CD4-positive, alpha-beta memory T cell (primary cell): ENCODE measurements at places on chromosomes 16 and 17.

DNA sequence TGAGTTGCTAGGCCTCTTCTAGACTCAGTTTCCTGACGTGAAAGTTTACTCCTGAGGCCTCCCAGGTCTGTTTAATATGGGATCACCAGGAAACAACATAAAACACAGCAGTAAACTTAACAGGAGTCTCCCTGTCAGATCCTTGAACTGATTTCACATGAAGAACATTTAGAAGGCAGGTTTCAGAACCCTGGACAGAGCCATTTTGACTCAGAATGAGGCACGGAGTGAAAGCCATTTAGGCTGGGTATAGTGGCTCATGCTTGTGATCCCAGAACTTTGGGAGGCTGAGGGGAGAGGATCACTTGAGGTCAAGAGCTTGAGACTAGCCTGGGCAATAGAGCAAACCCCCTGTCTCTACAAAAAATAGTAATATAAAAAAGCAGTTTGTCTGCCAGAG, 289.1 kb downstream of the CA10 start:
- DNase-seq, result no peak

DNA sequence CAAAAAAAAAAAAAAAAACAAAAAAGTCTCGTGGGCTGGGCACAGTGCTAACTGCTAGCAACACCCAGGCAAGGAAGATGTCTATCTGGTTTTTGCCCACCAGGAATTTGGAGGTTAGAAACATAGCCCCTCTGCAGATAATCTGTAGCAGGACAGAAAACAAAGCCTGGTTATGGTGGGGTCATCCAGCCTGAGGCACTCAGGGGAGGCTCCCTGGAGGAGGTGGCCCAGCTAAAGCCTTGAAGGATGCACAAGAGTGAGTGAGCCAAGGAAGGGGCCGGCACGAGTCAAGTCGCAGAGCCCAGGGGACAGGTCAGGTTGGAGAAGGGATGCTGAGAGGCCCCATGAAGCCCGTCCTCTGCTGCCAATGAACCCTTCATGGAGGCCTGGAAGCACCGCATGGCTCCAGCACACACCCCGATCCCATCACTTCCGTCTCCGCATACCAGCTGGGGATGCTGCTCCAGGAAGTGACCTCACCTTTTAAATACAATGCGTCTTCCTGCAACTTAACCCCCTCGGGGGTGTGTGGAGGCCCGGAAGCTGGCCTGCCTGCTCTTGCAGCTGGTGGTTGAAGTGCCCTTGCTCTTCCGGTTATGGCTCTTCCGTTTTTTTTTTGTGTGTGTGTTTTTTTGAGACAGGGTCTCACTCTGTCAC, 86.5 kb downstream of the ENGASE start:
- DNase-seq, result peak; percentile 17

GRCh38 chr17:73647301-73647695, 3.1 kb upstream of the SDK2 start:
- no peak for DNase-seq

DNA sequence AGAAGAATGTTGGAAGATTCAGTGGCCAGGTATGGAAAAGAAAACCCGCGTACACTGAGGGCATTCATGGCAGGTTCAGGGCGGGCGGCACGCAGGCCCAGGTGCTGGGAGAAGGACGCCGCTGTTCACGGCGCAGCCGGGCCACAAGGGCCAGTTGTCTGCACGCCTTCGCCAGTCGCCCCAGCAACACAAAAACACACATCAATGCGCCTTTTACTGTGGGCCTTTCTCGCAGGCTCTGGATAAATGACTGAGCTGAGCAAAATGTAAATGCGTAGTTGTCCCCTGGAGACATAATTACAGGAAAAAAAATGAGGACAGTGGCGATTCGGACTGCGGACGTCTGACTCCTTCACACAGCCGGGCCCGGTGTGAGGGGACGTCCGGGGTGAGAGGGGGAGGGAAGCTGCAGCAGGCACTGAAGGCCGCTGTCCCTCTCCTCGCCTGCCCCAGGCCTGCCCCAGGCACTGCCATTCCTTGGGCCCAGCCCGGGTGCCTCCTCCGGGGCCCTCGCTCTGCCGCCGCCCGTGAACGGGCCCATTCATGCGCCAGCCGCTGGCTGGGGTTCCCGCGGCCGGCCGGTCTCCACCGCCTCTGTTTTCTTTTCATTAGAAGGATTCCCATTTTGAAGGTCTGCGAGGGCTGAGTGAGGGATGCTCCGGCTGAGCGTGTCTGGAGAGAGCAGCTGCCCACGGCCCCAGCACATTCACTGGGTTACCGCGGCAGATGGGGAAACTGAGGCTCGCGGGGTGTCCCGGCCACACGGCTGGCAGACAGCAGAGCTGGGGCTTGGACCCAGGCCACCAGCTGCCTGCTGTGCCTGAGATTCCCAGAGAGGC, 6.5 kb upstream of the ZNF469 start:
- no peak for DNase-seq

DNA sequence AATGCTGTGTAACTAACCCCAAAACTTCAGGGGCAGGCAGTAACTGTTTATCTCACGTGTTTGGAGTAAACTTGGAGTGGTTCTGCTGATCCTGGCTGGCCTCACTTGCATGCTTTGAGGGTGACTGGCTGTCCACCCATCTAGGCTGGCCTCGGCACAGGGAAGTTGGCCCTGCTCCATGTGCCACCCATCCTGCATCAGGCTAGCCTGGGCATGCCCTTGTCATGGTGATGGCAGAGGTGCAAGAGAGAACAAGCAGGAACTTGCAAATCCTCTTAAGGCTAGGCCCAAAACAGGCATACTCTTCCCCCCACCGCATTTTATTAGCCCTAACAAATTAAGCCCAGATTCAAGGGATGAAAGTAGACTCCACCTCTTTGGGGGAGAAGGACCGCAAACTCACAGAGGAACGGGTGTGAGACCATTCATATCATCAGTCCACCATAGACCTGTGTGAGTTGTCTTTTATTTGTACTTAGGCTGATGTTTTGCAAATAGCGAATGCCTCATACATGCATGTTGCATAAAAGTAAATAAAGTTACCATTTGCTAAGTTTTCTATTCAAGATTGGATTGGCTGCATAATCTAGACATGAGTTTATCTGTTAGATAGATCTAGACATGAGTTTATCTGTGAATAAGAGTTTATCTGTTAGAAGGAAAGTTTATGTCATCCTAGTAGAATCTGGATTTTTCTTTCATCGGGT, 221.0 kb downstream of the CCDC182 start:
- DNase-seq, result no peak

DNA sequence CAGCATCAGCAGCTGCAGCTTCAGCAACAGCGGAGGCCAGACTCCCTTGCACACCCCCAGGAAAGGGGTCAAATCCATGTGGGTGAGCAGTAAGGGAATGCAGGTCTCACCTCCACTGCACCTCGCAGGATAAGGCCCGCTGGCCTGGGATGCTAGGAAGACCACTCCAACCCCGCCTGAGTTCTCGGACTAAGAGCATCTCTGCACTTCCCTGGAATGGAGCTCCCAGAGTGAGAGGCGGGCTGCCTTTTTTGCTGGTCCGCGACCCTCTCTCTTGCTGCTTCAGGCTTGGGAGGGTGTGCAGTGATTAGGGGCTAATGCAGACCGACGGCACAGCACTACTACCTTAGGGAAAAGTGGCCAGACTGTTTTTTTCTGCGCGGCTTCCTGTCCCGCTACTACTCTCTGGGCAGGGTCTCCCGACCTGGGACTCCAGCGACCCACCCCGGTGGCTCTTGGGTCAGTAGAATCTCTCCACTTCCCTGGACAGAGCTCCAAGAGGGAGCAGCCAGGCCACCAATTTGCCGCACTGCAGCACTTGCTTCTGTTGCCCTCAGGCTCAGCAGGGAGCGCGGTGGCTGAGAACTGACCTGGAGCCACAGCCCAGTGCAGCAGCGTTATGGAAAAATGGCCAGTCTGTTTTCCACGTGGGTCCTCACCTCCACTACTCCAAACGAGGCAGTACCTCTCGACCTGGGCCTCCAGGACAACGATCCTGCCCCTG, 480.4 kb downstream of the CDH8 start:
- no peak for DNase-seq

DNA sequence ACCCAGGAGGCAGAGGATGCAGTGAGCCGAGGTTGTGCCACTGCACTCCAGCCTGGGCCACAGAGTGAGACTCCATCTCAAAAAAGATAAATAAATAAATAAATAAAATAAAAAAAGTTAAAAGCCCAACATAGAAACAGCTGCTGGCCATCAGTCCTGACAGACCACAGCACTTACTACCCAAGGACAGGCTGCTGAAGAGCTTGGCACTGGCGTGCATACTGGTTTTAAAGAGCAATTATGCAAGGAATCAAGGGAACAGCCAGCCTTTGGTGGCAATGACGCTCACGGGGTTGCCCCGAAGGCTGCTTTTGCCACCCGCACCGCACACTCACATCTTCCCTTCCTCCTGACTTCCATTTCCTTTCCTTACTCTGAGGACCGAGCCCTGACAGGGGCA, 4.2 kb downstream of the PLD6 start:
- no peak for DNase-seq

DNA sequence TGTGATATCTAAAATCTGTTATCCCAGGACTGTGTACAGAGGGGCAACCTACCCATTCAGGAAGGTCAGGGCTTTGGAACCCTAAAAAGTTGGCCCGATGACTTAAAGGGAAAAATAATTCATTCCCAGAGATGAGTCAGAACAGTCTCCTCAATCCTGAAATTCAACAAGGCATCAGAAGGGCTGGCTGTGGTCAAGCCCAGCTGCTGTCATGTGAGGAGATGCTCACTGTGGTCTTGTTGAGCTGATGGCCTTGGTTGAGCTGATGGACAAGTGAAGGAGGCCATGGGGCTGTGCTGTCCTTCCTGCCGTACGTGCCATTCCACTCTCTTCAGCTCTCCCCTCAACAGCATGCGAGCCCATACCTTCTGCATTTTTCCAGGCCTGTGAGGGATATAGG, 20.9 kb upstream of the DRG2 start:
- no peak for DNase-seq
